NCI-H524 treated with DMSO at 0.1 percent for 48 hours (cell line): ENCODE measurements at places on chromosomes 3 and 15.

GRCh38 chr3:13524979-13525669, 23.8 kb upstream of the FBLN2 start:
- no peak for DNase-seq

- DNase-seq: no peak
Observed at GRCh38 chr3:172107403-172107802, 68.0 kb downstream of the FNDC3B start.

DNA sequence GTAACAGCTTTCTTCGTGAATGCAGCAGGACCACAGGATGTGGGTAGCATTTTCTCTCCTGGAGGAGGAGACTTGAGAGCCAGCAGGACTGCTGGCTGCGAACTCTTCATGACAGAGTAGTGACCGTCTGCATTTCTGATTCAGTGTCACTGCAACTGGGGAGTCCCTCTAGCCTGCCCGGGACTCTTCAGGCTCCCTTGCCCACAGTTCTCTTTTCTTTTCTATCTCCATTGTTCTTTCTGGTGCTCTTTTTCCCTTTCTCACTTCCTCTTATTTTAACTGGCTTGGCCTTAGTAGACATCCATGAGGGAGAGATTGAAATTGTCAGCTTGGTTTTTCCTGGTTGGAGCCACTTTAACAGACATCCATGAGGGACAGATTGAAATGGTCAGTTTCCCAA, 49.9 kb upstream of the P2RY1 start:
- DNase-seq: no peak

DNA sequence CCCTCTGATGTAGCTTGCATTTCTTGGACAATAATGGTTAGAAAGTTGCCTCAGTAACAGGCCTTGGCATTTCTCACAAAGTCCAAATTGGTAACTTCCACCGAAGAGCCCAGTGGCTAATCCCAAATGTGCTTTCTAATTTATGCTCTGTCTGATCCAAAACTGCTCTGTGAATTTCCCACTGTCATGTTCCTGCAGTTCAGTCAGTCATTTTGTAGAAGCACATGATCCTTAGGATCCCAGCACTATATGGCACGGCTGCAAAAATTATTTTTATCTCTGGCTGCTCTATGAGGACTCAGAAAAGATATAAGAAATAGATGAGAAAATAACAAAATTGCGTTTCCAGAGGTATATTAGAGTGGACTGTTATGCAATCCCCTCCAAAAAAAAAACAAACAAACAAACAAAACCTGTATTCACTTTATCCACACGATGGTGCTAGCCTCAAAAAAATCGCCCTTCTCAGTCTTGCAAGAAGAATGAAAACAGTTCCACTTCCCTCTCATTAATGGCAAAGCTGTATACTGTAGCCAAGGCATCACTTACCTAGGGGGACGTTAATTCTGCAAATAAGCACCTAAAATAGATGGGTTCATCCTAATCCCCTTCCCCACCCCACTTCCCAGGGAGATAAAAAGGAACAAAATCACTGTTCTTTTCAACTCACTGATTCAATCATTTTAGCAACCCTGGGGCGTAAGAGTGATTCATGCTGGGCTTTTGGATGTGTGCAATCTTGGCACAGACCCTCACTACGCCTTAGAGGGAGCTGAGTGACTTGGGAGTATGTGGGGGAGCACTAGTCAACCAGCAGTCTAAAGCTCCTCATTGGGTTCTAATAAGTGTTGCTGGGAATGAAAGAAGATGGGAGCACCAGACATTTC, 61.3 kb downstream of the TMCO5A start:
- DNase-seq: peak; percentile 38

DNA sequence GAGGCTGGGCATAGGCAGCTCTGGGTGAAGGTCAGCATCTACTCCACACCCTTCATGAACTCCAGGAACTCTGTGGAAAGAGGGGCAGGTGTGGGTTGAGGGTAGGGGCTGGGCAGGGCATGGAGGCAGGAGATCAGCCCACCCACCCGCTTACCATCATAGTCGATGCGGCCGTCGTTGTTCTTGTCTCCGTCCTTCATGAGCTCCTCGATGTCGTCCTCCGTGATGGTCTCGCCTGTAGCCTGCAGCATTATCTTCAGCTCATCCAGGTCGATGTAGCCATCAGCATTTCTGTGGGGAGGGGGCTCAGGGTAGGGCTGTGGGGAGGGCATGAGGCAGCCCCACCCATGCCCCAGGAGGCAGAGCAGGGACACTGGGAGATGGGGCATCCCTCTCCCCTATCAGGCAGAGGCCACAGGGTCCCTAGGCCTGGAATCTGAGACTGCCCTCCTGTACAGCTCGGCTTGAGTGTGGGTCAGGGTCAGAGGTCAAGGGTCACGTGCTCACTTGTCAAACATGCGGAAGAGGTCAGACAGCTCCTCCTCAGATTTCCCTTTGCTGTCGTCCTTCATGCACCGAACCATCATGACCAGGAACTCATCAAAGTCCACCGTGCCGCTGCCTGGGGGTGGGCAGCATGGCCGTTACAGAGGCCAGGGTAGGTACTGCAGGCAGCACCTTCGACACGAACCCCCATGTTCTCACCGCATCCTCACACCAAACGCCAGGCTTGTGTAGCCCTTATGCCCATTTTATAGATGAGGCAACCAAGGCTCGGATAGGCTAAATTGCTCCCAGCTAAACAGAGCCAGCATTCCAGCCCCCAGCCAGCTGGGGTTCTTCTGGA, 2.4 kb downstream of the TNNC1 start:
- DNase-seq: no peak

DNA sequence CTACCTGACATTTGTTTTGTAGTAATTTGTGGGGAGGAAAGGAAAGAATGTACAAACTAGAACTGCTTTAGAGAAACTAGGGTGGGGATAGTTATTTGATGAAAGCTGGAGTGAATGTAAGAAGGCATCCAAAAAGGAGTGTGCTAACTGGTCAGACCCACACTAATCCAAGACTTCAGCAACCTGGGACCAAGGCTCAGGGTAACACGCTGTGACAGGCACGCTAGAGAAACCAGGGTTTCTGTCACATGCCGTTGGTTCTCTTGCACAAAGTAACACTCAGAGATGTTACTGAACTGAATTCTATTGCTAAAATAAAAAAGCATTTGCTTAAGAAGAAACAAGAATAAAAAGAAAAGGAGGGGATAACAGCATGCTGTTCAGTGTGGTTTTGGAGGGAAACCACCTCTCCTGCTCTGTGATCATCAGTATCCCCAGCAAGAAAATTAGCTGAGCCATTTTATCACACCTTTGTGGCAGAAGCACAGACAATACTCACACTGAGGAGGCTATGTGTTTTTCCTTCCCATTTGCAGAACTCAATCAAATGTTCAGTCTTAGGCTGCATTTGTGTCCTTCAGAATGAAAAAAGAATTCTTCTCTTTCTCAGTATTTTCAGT, 2.8 kb upstream of the CCDC80 start:
- no peak for DNase-seq

DNA sequence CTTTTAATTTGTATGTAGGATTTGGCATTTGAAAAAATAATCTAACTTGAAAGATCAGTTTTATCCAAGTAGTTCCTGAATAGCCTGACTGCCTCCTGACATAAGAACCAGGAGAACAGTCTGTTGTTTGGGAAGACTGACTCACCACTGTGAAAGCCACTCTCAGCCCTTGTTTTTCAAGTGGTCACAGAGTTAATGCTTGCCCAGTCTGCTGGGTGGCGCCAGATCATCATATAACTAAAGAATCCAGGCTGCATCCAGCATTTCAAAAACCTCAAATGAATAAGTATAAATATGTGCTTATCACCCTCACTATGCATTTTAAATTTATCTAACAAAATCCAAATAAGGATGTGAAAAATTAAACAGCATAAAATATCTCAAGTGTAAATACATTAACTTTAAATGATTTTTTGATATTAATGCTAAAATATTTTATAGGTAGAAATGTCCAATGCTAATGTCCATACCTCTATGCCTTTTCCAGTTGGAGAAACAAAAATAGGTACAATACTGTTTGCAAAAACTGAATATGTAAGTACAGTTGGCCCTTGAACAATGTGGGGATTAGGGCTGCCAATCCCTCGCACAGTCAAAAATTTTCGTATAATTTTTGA, 26.9 kb upstream of the ZBBX start:
- peak; percentile 44 for DNase-seq

DNA sequence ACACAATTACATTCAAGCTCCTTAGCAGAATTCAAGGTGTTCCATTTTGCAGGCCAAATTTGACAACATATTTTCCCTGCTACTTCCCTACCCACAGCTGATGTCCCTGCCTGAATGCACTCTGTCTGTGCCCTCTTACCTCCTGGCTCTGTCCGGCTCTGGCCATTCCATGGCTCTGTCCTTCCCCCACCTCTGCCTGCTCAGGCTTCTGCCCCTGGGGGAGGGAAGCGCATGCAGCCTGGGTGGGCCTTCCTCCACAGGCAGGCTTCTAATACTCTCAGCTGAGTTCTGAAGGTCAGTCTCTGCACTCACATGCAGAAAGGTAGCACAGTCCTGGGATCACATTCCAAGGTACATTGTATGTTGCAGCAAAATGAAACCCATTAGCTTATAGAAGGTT, 113.6 kb upstream of the CACNA2D3 start:
- DNase-seq: no peak

GRCh38 chr3:47283193-47283537, 421 bp downstream of the KLHL18 start:
- DNase-seq: no peak

GRCh38 chr3:135109681-135110080, 314.6 kb downstream of the EPHB1 start:
- DNase-seq: no peak

DNA sequence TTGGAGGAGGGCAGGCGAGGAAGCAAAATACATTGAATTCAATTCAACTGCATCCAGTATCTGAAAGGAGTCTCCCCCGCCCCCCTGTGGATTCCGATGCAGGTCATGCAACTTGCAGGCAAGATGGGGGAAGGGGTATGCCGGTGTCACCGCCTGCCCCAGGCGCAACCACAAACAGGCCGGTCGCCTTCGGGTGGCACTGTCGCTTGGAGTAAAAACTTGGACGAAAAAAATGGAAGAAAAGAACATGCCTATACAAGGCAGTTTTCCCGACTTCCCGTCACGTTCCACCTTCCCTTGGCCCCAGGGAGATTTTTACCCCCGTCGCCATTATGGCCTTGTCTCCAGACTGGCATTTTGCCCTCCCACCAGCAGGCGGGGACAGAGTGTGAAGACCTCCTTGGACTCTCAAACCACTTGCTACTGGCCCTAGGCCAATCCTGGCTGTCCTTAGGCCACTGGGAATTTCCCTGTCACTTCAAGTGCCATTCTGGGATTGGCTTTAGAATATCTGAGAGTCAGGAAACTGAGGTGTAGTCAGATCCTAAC, 1.6 kb upstream of the NTRK3 start:
- peak; percentile 77 for DNase-seq

- DNase-seq: no peak
Observed at GRCh38 chr3:69292185-69292584, 93.7 kb downstream of the FRMD4B start.

GRCh38 chr3:157418104-157418503, 18.5 kb upstream of the PTX3 start:
- no peak for DNase-seq

DNA sequence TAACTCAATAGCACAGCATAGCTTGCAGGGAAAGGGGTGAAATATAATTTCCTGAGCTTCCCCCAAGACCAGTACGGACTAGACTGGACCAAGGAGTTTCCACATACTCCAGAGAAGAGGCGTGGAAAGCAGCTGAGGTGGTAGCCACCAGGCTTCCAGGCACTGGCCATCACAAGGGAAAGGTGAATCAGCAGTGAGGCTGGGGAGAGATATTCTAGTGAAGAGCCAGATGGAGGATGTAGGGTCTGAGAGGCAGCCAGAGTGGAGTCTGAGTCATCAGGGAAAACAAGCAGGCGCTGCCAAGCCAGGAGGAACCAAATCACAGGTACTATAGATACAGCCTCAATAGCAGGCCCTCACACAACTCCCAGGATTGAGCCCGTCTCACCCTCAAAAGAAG, 9.6 kb upstream of the RASA2 start:
- DNase-seq: no peak

DNA sequence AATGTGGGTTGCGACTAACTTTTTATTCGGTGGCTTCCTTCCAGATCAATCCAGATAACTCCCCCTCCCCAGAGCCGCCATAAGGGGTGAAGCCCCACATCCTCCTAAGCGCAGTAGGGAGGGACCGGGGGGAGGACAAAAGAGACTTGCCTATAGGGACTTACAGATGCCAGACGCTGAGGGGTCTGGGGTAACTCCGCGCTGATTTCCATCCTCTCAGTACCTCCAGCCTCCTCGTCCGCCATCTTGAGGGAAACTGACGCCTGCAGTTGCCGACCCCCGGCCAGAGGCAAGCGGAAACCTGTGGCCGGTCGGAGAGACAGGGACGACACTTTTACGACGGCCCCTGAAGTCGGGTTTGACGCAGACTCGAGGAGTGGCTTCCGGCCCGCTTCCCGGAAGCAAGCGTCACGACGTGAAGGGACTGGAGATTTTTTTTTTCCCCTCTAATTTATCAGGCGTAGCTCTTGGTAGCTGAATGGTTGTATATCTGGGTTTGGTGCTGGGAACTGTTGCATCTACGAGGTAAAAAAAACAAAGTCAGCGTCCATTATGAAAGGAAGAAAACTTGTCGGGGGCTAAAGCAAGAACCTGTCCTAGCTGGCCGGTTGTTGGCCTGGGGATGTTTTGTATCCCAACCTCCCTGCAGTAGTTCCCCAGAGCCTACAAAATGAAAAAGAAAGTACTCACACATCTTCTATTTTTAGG, at the start of gene UBR1:
Gene UBR1, minus strand, starts transcription at position 261 of the 708 bp plus-strand sequence. Its CDS starts 16 bp downstream, at position 245.
- DNase-seq: peak; percentile 76

DNA sequence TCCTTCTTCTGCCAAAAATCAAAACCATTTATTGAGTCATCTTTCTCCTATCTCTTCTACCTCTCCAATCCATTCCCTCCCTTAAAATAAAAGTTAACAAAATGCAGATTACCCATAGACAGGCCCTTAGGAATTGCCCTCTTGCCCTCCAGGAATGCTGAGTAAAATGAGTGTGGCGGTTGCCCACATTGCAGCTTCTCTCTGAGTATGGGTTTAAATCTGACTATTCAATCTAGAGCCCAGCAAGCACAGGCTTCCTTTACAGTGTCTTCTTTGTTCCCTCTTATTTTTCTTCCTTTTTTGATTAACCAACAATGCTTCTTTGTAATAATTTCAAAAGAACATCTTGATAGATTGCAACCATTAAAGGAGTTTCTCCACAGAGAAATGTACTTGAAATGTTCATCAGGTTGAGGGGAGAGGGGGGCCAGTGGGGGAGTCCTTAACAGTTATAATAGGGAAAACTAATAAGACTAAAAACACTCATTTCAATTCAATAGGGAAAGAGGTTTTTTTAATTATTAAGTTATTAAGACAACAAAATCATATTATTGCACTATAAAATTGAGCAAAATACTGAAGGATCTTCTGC, 135.3 kb upstream of the LMCD1 start:
- no peak for DNase-seq

DNA sequence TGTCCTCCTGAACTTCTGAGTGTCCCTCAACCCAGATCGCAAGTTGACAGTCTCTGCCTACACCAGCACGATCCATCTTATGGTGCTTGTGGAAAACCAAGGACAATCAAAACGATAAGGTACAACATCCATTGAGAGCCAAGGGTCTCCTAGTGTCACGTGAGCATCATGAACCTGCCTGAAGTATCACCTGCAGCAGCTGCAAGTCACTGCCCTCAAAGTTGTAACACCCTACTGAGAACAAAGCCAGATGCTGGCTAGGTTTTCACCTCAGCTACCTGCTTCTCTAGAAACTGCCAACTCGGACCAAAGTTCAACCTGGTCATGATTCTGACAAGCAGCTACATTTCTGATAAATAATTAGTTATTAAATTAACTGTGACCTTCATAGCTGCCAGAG, 17.5 kb downstream of the C2CD4B start:
- DNase-seq: no peak

GRCh38 chr15:32657198-32657883, 15.8 kb downstream of the SCG5 start:
- DNase-seq: no peak
